M059J (cell line): ENCODE measurements at places on chromosomes 4 and X.

GRCh38 chrX:38960137-38960536 lies 158.9 kb downstream of the MID1IP1 start:
- no peak for DNase-seq

GRCh38 chrX:112636288-112636687 lies 43.5 kb downstream of the LHFPL1 start:
- peak; percentile 75 for DNase-seq

DNA sequence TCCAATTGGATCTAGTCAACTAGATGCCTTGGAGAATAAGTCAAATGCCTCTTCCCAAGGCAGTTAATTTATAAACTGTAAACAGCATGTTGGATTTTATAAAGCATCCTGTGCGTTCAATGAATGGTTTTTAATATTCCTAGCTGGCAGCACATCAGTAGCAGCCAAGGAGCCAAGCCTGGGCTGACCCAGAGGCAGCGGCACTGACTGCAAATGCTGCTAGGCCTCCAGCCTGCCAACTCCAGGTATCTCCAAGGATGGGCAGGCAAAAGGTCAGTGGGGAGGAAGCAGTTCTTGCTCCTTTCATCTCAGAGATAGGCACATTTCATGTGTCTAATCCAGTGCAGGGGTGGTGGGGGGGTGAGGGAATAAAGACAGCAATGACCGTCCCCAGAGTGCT lies 9.5 kb downstream of the NDP start:
- DNase-seq, result no peak

DNA sequence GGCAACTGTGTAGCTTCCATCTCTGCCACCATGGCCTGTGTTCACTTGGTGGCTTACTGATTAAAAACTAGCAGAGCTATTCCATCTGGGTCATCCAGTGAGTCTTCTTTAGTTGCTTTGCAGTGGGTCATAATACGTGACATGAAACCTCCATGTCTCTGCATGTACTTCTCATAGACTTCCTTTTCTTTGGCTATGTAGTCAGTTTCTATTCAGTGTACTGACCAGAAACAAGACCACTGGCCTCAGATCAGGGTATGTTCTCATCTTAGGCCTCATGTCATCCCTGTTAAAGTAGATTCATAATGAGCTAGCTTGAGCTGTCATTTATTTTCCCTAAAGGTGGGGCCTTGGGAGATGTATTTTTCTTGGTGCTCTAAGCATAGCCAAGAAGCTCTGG lies 195.2 kb downstream of the CCNG2 start:
- no peak for DNase-seq

GRCh38 chr4:117549524-117549923 lies 464.1 kb upstream of the TRAM1L1 start:
- DNase-seq, result no peak

DNA sequence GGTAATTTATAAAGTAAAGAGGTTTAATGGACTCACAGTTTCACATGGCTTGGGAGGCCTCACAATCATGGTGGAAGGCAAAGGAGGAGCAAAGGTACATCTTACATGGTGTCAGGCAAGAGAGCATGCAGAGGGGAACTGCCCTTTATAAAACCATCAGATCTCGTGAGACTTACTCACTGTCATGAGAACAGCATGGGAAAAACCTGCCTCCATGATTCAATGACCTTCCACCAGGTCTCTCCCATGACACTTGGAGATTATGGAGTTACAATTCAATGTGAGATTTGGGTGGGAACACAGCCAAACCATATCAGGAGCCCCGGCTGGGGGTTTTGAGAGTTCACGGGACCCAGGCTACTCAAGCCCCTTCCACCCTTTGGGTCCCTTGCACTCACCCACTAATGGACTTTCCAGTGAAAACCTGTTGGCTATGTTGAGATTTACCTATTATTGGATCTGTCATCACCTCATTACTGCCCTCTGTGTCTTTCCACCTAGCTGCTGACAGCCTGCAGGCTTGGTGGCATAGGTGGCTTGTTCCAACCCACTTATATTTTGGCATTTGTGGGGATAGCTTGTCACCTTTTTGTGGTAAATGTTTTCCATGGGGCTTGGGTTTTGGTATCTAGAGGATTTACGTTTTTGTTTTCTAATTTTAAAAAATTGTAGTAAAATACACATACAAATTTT lies 24.0 kb downstream of the IGFBP7 start:
- no peak for DNase-seq

GRCh38 chr4:133154725-133155124 lies 5.6 kb downstream of the PCDH10 start:
- peak; percentile 40 for DNase-seq

- DNase-seq, result no peak
Measured at GRCh38 chr4:159979351-159979750, 876.5 kb downstream of the RAPGEF2 start.

DNA sequence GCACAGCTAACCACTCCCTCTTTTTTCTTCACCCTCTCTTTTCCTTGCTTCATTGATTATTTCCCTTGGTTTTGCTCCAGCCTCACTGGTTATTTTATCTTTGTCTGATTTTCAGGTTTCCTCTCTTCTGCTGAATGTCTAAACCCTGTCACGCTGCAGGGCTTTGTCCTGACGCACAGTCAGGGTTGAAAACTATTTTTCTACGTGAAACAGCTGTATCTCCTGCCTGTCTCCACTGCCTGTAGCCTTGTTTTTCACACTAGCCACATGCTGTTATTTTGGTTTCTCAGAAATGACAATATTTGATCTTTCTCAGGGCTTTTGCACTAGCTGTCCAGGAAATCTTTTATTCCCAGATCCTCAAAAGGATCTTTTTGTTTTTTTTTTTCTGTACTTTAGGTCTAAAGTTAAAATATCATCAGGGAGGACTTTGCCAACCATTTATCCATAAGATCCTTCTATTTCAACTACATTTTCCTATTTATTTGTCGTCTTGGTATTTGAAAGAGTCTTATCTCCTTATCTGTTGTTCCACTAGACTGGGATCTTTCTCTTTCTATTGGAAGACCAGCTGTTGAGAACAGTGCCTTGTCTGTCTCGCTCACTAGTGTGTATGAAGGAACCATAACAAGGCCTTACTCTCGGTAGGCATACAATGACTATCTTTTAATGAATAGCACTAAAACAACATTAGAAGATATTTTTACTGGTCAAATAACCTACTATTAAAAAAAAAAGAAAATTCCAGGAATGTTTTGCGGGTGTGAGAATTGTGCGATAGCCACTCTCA lies 164.3 kb downstream of the PDHA2 start:
- no peak for DNase-seq

DNA sequence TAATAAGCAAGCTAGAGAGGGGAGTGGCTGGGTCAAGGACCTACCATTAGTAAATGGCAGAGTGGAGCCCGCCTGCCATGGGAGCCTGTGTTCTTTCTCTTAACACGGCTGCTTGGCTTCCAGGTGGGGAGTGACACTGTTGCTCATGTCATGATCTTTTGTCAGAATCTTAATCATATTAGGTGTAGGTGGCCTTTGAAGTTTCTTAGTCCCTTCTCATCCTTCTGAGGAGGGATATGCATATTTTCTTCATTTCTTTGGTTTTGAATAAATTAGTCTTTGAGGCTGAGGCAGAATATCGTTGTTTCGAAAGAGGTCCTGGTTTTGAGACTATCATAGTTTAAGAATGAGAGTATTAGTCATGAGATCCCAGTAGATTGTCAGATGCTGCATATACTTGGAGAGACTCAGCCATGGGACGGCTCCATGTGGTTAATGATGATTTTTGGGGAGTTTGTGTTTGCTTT lies 28.9 kb downstream of the SNX25 start:
- peak; percentile 55 for DNase-seq

DNA sequence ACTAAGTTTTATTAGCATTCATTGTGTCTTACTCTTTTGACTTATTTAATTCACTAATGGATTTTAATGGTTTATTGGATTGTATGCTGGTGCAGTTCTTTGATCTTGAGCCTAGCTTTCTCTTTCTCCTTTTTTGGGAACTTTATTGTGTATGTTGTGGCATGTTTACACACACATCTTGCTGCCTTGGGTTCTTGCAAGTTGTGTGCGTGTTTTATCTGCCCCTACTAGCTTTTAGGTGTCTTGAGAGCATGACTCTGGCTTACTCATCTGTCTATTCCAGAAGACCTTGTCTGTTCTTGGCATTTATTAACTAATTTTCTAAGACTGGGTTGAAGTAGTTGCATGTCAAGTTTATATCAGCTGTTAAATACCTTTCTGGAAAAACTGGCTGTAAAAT lies 2.7 kb downstream of the TMEM165 start:
- DNase-seq, result peak; percentile 29

DNA sequence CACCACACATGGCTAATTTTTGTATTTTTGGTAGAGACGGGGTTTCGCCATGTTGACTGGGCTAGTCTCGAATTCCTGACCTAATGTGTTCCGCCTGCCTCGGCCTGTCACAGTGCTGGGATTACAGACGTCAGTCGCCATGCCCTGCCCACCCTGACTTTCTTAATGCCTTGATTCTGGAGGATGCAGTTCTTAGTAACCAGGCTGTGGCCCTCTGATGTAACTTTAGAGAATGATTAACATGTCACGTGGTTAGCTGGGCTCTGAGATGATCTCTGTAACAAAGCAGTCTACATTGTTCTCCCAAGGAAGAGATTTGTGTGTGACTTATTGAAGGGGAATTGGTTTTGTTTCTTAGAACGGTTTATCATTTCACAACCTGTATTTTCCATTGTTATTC lies 30.6 kb downstream of the ANK2 start:
- DNase-seq, result peak; percentile 24

DNA sequence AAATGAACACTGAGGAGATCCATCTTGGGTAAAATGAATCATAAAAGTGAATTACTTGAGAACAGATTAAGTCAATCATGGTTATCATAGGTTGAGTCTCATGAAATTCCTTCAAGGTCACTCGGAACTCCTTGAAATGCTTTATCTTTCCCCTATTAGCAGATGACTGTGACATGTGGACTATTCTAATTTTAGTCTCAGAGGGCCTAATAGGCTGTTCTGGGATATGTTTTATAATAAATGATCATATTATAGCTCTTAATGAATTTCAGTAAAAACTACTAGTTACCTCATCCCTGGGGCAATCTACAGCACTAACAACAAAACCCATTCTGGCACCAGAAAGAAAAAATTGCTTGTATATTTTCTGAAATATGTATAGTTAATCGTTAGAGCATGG lies 44.7 kb downstream of the SPATA4 start:
- DNase-seq, result no peak

DNA sequence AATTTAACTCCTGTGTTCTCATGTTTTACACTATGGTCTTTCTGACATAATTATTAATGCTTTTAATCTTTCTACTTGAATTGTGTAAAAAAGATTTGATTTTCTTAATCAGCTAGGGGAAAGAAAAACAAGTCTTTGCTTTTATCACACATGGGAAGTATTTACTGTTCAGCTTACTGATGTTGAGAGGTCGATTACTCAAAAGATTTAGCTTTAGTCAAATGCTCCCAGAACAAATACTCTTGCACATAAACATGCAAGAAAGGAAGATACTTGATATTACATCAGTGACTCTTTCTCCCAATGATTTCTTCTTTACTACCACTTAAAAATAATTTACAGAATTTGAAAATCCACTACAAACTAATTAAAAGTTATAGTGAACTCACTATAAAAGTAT lies 198.3 kb upstream of the FAT4 start:
- no peak for DNase-seq

DNA sequence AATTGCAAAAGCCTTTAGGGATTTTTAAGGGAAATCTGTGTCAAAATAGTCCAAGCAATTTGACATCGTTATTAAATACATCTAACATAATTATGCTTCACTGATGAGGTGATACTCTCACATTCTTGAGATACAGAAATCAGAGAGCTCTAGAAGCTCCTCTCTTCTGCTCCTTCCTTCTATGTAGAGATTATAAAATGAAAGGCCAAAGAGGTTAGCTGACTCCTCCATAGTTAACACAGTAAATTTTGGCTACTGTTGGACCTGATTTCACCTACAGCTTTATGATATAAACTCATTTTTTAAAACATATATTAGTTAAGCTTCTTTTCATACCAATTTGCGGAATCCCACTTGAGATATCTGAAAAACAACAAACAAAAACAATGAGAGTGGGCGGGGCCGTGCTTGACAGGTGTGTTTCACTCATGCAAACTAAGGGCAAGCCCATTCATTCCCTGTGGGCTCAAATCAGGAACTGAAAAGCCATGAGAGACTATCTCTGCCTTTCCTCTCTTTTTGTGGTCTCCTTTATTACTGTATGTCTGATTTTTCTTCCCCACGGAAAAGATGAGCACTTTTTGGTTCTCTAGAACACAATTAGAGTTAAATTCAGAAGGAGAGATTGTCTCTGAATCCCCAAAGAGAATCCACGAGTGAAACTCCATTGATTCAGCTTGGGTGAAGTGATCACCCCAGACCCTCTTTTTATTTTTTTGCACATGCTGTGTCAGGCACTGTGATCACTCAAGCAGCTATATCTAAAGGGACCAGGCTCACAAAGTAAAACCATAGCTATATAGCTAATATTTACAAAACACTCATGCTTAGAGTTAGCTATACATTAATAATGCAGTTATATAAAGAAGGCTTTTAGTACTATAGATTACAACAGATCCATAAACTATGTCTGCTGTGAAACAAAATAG lies 566.3 kb downstream of the IL15 start:
- DNase-seq, result no peak

DNA sequence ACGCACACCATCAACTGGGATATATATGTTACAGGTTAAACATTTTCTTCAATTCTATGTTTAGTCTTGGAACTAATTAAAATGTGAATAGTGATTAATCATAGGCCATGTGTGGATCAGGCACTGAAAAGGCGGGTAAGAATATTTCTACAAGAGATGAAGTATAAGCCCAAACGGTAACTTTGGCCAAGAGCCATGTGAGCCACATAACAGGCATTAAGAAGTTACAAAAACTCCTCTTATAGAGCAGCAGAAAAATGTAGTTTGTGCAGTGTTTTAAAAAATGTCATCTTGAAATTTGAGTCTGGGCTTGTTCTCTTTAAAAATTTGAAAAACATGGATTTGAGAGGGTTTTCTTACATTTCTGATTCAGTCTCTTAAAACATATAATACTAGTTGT lies 521.8 kb upstream of the DIPK2B start:
- no peak for DNase-seq

DNA sequence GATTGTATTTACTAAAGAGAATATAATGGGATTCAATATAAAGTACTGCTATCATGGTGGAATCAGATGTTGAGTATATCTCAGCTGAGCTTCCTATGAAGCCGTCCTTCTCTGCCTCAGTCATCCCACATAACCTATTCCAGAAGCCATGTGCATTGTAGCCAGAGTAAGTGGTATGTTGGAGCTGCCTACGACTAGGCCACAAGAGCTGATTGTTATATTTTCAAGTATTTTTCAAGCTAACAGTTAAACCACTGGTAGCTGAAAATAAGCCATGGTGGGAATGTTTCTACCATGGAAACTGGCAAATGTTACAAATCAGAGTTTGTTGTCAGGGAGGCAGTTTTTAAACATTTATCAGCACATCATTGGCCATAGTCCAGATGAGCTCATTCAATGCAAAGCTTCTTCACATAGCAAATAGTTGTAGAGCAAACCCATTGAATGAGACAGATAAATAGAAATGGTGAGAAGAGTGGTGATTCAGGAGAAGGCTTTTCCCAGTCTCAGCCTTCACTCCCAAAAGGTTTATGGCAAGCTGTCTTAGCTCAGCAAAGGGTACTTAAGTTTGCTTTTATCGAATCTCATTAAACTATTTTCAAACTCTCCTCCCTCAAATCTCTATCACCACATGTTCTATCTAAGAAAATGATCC lies 436.4 kb downstream of the PCDH19 start:
- peak; percentile 0 for DNase-seq
